ENCODE measurements at places on chromosomes 4 and X.

DNA sequence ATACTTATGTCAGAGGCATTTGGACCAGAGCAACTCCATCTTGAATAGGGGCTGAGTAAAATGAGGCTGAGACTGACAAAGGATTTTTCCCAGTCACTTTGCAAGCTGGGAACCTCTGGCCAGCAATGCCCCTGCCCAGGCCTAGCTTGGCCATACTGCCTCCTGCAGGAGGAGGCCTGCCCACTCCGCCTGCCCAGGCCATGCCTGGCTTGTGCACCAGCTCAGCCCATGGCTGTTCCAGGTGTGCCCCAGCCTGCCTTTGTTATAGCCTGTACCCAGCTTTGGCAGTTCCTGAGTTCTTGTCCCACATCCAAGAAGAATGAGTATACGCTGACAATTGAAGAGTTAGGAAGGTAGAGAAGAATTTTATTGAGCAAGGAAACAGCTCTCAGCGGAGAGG lies 176.1 kb downstream of the AASDH start:
- no peak for DNase-seq

- DNase-seq: no peak
These were observed 208.1 kb downstream of the BMPR1B start for GRCh38 chr4:94965852-94966251.

- peak; percentile 75 for DNase-seq
These were observed at the start of gene PIR for GRCh38 chrX:15493118-15493962. Gene PIR (minus strand): TSS chrX:15493333. CDS start chrX:15491257, 2,076 bp downstream.

GRCh38 chr4:127698789-127699200 lies 31.4 kb upstream of the SLC25A31 start:
- DNase-seq: no peak

- DNase-seq: no peak
These were observed 41.5 kb downstream of the SMARCA5 start for GRCh38 chr4:143554728-143555597.

DNA sequence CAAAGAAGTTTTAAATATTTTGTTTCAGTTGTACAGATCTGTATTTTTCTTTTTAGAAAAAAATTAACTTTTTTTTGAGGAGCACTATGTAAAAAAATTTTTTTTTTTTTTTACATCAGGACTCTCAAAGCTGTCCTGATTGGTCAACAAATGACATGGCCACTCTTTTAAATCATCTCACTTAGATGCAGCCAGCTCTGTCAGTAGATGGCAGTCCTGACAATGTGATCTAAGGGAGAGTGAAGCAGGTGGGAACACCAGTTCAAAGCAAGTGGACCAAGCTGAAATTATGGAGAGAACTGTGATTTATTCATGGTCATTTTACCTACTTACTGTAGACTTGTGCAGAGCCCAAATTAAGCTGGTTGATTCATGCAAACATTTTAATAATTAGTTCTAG lies 174.7 kb upstream of the GPRIN3 start:
- DNase-seq: no peak

GRCh38 chr4:102612824-102613366 lies 111.7 kb downstream of the NFKB1 start:
- no peak for DNase-seq

DNA sequence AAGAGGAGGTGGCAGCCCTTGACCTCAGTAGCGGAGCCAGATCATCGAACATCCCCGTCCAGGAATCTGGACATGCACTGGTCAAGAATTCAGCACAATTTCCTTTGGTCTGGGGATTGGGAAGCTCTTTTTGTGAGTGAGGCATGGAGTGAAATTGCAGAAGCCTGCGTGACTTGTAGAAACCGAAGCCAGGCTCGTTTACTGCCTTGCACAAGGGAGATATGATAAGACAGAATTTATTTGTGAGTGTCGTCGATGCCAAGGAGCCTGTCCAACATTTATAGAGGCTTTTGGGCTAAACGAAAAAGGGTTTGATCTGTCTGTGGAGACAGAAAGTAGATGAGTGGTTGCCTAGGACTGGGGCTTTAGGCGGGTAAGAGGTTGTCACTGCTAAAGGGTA lies 50.6 kb downstream of the TBL1X start:
- DNase-seq: no peak

DNA sequence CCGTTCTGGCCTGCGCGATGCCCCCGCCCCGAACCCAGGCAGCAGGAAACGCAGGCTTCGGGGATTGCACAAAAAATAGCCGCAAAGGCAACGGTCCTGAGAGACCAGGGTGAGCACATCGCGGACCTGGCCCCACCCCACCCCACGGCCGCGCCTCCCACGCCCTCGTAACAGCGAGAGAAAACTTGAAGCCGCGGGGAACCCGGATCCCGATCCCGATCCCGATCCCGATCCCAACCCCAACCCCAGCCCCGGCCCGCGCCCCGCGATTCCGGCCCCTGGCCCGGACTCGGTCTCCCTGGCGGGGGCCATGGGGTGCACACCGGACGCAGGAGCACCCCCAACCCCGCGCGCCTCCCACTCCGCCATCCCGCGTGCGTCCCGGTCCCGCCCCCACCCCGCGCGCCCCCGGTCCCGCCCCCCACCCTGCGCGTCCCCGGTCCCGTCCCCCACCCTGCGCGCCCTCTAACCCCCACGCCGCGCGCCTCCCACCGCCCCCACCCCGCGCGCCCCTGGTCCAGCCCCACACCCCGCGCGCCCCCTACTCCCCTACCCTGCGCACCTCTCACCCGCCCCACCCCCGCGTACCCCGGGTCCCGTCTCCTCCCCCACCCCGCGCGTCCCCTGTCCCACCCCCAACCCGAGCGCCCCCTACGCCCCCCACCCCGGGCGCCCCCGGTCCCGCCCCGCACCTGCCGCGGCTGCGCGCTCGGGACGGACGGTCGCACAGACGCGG lies 29.0 kb downstream of the NOP14 start:
- peak; percentile 48 for DNase-seq

- DNase-seq: no peak
These were observed 80.5 kb upstream of the TMEM150C start for GRCh38 chr4:82642331-82642730.

DNA sequence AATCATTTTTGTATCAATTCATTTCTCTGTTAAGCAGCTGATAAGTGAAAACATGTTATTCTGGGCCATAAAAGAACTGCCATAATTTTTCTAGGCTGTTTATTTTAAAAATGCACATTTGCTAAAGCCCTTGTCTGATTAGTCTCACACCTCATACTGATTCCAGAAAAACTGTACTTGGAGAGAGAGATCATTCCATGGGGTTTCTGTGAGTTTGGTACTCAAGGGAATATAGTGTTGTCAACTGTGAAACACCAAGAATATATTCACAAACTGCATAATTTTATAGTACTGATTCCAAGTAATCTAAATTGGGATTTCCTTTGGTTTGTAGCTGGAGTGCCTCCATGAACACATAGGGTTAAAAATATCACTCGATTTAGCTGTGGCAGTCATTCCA lies 547.6 kb downstream of the RPA4 start:
- no peak for DNase-seq

DNA sequence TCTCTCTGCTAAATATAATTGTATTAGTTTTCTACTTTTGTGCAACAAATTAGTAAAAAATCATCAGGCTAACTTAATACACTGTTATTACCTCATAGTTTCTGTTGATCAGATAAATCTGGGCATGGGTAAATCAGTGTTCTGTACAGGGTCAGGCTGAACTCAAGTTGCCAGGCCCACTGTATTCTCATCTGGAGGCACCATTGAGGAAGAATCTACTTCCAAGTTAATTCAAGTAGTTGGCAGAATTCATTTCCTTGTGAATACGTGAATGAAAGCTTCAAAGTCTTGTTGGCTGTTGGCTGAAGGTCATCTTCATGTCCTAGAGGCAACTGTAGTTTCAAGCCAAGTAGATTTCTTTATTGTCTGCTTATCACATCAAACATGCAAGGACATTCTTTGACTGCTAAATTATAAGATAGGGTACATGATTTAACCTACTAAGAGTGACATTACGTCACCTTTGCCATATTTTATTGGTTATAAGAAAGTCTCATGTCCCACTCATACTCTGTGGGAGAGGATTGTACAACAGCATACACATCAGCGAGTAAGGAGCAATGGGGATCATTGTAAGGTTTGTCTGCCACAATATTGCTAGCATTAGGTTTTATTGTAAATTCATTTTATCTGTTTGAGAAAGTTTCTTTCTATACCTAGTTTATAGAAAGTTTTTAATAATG lies 1219.0 kb downstream of the ARAP2 start:
- DNase-seq: no peak

DNA sequence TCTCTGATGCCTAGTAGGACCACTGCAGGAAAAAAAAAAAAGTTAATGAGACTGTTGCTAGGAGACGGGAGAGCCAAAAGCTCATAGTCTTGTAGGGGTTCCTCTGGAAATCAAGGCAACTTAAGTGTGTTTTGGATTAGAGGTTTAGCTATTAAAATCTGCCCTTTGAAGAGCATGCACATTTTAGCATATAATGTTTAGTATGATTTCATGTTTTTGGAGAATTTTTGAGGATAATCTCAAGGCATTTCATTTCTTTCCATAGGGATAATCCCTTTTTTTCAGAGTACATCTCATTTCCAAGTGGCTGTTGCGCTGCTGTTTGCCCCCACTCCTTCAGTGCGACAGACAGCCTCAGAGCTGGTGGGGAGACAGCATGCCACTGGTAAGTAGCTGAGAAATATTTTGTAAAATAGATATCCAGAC lies at the start of gene LINC00632:
Gene LINC00632, plus strand, starts transcription at position 339 of the 426 bp plus-strand sequence.
- no peak for DNase-seq

DNA sequence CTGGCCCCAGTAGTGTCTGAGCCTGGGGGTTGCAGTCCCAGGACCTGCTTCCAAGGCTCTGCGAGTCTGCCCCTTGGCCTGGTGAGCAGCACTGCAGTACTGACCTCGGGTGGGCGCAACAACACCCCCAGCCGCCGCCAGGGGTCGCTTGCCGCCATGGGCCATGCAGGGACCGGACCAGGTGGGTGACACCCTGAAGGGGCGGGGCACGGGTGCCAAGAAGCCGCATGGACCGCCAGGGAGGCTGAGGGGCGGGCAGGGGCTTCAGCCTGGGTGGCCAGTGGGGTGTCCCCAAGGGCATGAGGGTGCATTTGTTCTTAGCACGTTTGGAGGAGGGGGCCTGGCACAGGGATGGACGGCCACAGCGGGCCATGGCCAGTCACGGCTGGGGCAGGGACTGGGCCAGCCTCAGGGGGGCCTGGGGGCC lies 25.0 kb downstream of the TACC3 start:
- DNase-seq: peak; percentile 98

- DNase-seq: no peak
These were observed 1.4 kb downstream of the DDIT4L start for GRCh38 chr4:100188829-100189228.

DNA sequence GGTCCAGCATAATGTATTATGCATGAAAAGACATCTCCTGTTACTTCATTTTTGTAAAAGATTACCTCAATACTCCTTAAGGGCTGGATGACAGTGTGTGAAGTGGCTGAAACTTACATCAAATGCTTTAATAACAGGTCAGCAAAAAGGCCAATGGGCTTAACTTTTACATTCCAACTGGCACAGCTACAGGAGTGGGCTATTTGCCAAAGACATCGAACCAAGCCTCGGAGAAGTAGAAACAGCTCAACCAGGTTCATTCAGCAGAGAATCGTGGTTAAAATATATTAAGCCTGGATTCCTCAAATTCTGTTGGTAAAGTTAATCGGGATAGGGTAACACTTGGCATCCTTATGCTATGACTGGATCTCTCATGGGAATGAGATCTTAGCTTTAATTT lies 639.7 kb downstream of the TRIML1 start:
- DNase-seq: no peak

DNA sequence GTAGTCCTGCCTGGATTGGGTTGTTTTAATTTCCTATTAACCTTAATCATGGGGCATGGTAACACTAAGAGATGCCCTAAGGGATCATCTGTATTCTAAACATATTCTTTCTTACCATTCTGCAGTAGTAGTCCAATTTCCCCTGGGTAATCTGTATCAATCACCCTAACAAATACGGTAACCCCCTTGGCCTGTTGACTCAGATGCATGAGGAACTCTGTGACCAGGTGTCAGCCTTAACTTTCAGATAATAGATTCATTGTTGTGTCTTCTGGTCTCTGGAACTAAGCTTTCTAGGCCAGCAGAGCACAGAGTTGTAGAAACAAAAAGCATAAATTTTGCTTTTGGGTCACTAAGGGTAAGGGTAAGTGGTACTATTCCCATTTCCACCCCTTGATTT lies 13.1 kb upstream of the BANK1 start:
- no peak for DNase-seq

DNA sequence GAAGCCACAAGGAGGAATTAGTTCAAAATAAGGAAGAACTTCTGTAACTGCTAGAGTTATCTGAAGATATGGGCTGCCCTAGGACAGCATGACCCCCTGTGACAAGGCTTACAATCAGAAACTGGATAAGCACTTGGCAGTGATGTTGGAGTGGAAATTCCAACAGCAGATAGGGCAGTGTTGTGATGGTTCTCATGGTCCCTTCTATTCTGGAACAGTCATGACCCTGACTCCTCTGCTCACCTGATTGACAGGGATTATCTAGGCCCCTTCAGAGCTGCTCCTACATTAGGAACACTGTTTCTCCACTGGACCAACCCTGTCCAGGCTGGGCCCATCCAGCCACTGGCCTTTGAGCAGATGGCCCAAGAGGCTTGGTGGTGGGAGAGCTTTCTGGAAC lies 17.9 kb downstream of the NALF2 start:
- DNase-seq: no peak

- DNase-seq: no peak
These were observed 92.0 kb upstream of the ADGRG2 start for GRCh38 chrX:19214311-19214710.

- DNase-seq: no peak
These were observed 28.1 kb upstream of the ZNF330 start for GRCh38 chr4:141192564-141192963.

- DNase-seq: no peak
These were observed 247.8 kb downstream of the TEX13A start for GRCh38 chrX:104972737-104973136.

GRCh38 chr4:74374128-74374527 lies 9.2 kb downstream of the EREG start:
- DNase-seq: no peak

DNA sequence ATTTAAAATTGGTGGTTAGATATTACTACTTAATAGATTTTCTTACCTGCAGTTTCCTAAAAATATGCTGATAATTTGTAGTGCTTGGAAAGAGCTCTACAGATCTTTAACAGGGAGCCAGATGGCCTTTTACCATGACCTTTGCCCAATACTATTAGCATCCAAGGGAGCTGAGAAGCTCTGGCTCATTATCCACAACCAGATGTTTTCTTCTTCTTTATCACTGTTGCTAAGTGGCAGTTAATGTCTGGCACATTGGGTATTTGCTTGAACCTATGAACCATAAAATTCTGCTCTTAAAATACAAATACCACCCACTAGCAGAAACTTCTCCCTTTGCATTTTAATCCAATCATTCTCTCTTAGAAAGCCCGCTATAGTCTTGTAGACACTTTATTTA lies 1480.3 kb downstream of the C4orf33 start:
- DNase-seq: no peak

GRCh38 chr4:789571-790465 lies 36.1 kb downstream of the CPLX1 start:
- DNase-seq: no peak

Data from endothelial cell (in vitro differentiated cells).